ENCODE measurements at places on chromosomes 11 and 22. TPM values are rescaled to one million over a fixed set of nuclear protein-coding genes. Genes with fewer than 3 reads are reported as not detected.

DNA sequence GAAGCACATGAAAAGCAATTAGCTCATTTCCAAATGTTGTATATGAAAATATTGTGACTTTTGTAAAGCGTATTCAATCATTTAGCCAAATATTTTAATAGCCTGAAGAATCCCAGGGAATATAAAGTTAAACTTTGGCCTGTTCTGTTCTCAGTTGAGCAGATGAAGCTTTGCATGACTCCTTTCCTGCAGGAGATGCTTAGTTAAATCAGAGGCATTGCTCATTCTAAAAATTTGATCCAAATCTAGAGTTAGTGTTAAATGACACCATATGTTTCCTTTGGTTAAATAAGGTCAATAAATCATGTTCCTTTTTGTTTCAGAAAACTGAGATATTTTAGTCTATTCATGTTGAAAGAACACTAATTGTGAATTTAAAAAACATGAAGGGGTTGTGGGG lies 51.2 kb upstream of the BIRC3 start:
- DNase-seq: no peak

GRCh38 chr11:1237128-1237580 lies 14.3 kb downstream of the MUC5B start:
- DNase-seq: no peak

DNA sequence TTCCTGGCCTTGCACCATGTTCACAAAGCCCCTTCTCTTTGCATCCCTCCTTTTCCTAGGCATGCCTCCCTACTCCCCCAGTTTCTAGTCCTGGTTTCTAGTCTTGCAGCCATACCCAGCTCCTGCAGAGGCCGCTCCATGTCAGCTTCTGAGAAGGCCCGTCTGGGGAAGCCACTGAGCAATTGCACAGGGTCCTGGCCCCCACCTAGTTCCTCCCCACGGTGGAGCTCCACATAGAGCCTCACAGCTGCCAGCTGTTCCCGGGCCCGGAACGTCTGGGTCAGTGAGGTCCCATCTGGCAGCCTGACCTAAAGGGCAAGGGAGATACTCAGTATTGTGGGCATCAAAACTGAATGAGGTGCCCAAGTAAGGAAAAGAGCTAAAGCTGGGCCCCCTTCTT lies 2.2 kb downstream of the UBXN1 start:
- no peak for DNase-seq

- no peak for DNase-seq
Measured at GRCh38 chr11:134229126-134229790, 4.8 kb downstream of the VPS26B start.

GRCh38 chr22:37245740-37246139 lies 1.7 kb upstream of the RAC2 start:
- no peak for DNase-seq

- peak; percentile 89 for DNase-seq
Measured at GRCh38 chr11:94926698-94927237, 46.6 kb downstream of the CWC15 start.

DNA sequence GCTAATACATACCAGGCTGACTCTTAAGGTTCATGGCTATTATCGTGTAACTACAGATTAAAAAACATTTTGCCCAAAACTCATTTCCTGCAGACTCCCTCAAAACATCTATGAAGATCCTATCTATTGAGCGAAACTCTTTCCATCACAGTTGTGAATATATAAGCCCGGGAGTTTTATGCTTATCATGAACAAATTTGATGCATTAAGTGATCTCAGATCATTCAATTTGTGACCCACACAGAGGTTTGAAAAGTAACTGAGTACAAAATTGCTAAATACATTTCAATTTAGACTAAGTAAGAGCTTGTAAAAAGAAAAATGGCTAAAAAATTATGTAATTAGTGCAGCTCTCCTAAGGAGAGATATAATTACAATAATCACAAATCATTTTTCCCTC lies 1228.8 kb upstream of the TENM4 start:
- no peak for DNase-seq

- no peak for DNase-seq
Measured at GRCh38 chr22:30743257-30744020, 48.8 kb downstream of the OSBP2 start.

DNA sequence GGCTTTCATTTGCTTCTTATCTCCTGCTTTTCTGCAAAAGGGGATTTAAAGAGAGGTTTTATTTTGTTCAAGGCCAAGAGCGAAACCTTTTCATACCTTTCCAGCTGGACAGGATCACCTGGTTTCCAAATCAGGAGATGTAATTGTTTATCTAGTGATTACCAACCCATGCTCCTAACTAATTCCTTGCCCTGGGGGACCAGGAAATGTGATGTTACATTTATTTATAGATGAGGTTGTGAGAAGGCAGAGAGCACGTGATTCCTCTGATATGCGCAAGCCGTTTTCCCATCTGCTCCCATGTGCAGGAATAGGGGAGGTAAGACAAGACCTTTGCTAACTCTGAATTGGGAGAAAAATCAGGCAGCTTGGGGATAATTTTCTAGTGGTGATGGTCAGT lies 507.2 kb upstream of the LARGE1 start:
- no peak for DNase-seq

C11orf52 gene
- 6.2 TPM for total RNA-seq

MS4A4A gene
- 6.7 TPM for total RNA-seq

PRG3 gene
- not detected for total RNA-seq

KIAA0930 gene
- 23.4 TPM for total RNA-seq

MUC5AC gene
- total RNA-seq: not detected

ZNF214 gene
- total RNA-seq: 0.88 TPM

MMP12 gene
- total RNA-seq: not detected

METTL15 gene
- 8.5 TPM for total RNA-seq

OR51E2 gene
- total RNA-seq: 0.19 TPM

MUC15 gene
- total RNA-seq: not detected

PIK3IP1 gene
- total RNA-seq: 5.2 TPM
